ENCODE measurements at places on chromosomes 11 and 22.

DNA sequence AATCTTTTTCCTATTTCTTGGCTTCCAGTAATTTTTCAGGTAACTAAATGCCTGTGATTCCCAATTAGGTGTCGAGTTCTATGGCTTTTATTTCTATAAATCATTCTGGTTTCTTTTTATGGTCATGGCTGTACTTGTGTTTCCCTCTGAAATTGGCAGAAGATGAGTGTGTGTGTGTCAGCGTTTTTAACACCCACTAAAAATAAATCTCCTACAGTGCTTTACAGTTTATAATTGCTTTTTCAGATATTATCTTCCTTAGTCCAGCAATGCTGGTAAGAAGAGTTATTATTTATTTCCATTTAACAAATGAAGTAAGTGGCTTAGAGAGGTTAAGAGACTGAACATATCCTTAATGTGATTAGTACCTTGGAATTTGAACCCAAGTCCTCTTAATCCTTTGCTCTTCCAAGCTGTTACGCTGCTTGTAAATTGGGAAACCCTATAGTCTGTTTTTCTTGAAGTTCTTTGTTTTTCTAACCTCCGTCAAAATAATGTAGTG is 125.2 kb downstream of the TEAD1 start:
- DNase-seq, result no peak

DNA sequence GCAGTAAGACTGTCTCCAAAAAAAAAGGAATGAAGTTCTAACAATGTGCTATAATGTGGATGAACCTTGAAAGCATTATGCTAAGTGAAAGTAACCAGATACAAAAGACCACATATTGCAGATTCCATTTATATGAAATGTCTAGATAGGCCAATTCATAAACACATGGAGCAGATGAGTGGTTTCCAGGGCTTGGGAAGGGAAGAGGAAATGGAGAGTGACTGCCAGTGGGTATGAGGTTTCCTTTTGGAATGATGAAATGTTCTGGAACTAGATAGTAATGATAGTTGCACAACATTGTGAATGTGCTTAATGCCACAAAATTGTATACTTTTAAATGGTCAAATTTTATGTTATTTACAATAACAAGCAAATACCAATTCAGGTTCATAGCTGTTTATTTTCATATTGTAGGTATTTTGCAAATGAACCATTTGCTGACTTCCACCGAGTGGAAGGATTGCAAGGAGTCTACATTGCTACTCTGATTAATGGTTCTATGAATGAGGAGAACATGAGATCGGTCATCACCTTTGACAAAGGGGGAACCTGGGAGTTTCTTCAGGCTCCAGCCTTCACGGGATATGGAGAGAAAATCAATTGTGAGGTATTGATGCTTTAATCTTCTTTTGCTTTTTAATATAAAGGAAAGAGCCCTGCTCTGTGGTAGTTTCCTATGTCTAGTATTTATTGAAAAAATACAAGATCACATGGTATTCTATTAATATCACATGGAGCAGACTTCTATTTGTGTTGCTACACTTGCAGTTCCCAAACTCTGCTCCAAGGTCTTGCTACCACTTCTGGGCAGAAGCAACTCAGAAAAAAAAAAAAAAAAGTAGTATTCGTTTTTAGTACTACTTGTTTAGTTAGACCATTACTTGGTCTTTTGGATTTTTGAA is 67.7 kb upstream of the SORL1-AS1 start:
- peak; percentile 81 for DNase-seq

DNA sequence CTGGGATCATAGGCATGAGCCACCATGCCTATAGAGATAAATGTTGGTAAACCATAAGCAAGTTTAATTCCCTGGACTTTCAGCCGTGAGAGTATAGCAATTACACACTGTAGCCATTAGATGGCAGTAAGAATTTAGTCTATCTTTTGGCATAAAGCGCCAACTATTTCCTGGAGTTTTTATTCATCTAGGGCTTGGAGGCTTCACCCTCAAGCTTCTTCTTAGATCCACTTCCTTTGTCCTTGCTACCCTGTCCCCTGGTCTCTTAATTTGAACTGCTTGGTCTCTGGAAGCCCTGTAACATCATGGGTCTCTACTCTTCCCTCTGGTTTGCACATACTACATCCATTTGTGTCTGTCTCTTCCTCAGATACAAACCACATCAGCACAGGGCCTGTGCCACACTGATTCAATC is 38.2 kb downstream of the OR10A6 start:
- no peak for DNase-seq

- no peak for DNase-seq
Measured at GRCh38 chr22:17283423-17283822, 64.2 kb upstream of the ADA2 start.

GRCh38 chr11:61092280-61092766 is 10.0 kb upstream of the CD5 start:
- DNase-seq, result no peak

DNA sequence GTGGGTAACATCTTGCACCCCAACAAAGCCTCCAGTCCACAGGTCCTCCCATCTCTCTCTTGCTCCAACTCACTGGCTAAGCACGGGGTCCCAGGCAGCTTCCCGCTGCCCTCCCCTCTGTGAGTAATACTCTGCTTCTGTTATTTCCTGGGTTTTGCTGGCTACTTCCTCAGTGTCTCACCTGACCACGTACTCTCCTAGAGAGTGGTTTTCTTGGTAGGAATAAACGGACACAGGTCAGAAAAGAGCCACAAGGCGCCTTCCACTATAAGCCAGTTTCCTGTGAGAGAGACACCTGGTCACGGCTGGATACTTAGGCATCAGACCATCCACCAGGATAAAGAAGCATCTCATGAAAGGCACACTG is 36.0 kb downstream of the ARRB1 start:
- DNase-seq, result no peak

- DNase-seq, result no peak
Measured at GRCh38 chr11:116162886-116163230, 609.9 kb downstream of the BUD13 start.

- DNase-seq, result no peak
Measured at GRCh38 chr11:44978961-44979331, 28.3 kb upstream of the TP53I11 start.

GRCh38 chr22:22075382-22076163 is 93.0 kb upstream of the TOP3B start:
- DNase-seq, result no peak

- DNase-seq, result no peak
Measured at GRCh38 chr11:125886997-125887372, 483 bp upstream of the HYLS1 start.

- DNase-seq, result no peak
Measured at GRCh38 chr11:123587559-123587958, 66.9 kb downstream of the SCN3B start.

DNA sequence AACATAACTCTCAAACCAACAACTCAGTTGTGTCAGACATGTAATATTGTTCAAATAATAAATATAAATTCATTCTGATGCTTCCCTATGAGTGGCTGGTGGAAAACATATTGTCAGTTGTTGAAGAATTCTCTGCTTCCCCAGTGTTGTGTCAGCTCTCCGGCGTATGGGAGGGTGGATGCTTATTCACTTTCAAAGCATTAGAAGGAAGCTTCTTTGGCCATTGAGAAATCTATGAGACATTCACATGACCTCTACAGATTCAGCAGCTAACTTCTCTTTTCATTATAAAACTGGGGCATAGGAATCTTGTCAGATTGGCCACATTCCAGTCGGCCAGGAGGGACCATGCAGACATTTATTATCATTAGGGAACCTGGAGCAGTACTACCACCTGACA is 2.9 kb downstream of the OR51V1 start:
- no peak for DNase-seq

GRCh38 chr11:100329352-100329751 is 357.7 kb upstream of the ARHGAP42 start:
- no peak for DNase-seq

All from BJ (cell line).